ENCODE measurements at places on chromosomes 4 and X.

DNA sequence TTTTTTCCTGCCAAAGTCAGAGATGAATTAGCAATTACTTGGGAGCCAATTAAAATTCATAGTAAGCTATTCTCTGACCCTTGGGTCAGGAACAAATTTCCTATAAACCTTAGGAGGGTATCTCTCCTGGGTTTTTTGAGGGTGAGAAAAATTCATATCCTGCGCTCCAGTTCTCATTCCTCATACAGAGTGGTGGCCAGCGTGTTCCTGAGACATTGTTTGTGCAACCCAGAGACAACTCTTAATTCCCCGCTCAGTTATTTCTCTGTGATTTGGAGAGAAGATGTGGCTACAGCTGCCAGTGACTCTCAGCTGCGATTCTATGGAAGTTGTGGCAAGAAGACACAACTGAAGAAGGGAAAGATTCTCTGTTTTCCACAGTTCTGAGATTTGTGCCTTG lies 37.9 kb upstream of the CBR4 start:
- no peak for DNase-seq

GRCh38 chrX:136555694-136556093 lies 23.7 kb downstream of the VGLL1 start:
- DNase-seq: no peak

GRCh38 chrX:2714551-2714950 lies 23.5 kb downstream of the CD99 start:
- DNase-seq: no peak

GRCh38 chrX:17459008-17459611 lies 84.1 kb downstream of the NHS start:
- no peak for DNase-seq

- no peak for DNase-seq
Observed at GRCh38 chrX:134753718-134754008, 95.4 kb upstream of the PLAC1 start.

DNA sequence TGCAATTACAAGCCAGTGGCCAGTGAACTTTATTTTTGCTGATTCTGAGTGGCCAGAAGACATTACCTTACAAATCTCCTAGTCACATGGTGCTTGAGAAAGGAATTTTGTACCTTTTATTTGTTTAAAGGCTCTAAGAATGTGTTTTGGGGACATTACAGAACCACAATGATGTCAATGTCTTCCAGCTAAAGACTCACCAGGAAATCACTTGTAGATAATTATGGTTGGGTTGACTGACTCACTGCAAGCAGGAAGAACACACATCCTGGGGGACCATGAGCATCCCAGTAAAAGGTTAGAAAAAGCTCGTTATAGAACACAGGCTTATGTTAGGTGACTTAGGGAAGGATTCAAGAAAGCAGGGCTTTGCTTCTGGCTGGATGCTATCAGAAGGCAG lies 119.4 kb upstream of the FAM9B start:
- no peak for DNase-seq

DNA sequence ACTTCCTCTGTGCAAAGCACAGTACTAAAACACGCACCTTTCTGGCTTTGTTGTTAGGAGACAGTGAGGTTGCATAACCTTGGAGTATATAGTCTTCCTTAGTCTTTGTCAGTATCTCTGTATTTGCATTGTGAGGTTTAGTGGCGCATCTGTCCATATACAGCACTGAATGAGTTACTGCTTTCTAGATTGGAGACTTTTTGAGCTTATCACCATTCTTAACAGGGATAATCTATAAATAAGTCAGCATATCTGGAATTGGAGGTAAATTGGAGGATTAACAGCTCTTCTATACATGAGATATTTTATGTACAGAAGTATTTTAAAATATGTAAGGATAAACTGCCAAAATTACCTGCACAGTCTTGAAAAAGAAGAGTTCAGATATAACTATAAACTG lies 4.3 kb downstream of the FHDC1 start:
- DNase-seq: no peak

DNA sequence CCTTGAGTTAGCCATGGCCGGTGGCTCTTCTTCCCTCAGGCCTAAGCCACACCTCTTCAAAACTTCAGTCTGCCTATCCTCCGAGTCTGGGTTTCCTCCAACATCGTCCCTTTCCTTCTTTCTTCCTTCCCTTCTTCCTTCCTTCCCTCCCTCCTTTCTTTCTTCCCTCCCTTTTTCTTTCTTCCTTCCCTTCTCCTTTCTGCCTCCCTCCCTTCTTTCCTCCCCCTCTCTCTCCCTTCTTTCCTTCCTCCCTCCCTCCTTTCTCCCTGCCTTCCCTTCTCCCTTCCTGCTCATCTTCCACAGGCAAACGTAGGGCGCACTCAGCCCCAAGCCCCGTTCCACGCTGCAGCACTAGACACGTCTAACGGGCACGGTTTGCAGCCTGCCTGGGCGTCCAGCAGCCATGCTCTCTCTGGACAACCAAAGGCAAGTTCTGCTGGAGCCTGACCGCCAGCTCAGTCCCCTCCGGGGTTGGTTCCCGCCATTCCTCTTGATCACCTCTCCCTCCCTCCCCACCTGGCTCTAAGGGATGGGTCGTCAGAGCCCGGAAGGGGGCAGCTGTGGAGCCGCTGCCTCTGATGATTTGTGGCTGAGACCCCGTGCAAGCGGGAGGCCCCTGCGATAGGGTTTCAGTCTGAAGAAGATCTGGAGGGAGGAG lies 34.1 kb upstream of the CLDN24 start:
- DNase-seq: no peak

DNA sequence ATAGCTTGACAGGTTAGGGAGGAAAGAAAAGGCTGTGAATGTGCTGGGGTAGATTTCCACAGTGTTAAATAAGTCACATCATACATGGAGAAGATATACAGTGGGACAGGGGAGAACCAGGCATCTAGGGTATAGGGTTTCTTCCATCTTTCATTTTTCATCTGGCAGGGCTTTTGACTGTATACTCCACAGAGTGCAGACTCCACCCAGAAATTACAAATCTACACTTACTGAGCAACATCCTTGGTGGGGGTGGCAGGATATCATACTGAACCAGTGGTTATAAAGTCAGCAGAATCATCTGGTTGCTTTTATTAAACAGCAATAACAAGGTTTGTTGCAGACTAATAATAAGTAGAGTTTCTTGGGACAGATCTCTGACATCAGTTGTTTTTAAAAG lies 154.2 kb downstream of the NPNT start:
- DNase-seq: no peak

GRCh38 chrX:110276778-110277177 lies 41.1 kb downstream of the AMMECR1 start:
- no peak for DNase-seq

GRCh38 chrX:109343671-109344070 lies 138.2 kb downstream of the GUCY2F start:
- no peak for DNase-seq

GRCh38 chr4:1297456-1298325 lies 8.0 kb downstream of the MAEA start:
- DNase-seq: no peak

DNA sequence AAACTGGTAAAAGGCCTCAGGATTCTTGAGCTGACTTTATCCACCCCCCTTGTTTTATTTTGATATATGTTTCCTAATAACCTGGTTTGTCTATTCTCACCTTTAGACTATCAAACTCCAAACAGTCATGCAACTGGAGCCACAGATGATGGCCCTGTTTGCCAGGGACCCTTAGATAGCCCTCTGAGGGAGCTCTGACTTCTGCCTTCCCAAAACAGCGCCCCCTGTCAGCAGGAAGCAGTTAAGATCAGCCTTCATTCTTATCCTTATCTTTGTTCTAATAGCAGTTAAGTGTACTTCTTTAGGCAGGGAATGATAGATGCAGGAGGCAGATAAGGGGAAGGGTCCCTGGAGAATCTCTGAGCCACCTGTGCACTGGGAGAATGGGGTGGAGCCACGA lies 27.5 kb upstream of the CXCL13 start:
- no peak for DNase-seq

- no peak for DNase-seq
Observed at GRCh38 chr4:22187203-22187820, 238.7 kb upstream of the KCNIP4 start.

- no peak for DNase-seq
Observed at GRCh38 chrX:105219454-105220401, 766 bp downstream of the TEX13A start.

- DNase-seq: no peak
Observed at GRCh38 chrX:70262952-70263567, 3.1 kb upstream of the P2RY4 start.
